ENCODE measurements at places on chromosomes 11 and 22.

GRCh38 chr11:18802381-18803257 lies 11.0 kb upstream of the PTPN5 start:
- no peak overlapping the region for H3K4me3 ChIP-seq
- no peaks in the 10 kb centered on the region for H3K36me3 ChIP-seq
- H3K27me3 ChIP-seq: peaks cover 11% of the 10 kb centered on the region
- peak; percentile 20 for DNase-seq

DNA sequence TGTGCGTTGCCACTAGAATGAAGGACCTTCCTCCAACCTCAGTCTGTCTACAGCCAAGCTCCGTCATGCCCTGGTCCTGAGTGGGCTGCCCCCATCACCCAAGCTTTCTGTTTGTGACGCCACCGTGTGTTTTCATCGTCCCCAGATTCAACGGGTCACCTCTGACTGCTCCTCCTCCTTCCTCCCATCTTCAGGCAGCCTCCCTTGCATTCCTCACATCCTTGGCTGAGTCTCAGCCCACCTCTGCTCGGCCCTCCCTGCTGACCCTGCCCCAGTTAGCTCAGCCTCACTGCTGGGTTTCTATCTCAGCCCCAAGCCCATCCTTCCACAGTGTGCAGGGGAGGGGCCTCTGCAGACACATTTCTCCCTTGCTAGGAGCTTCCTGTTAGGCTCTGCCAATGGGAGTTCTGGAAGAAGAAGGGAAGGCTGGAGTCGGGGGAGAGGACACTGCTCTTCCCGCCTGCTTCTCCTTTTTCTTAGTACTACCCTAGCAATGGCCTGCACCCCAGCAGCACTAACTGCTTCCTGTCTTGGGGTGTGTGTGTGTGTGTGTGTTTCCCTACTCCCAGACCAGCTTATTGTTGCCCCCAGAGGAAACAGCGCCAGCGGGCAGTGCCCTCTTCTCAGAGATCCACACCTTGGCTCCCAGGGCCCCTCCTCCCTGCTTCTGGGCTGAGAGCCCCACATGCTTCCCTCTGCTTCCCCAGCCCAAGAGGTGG lies 5.2 kb downstream of the IFT27 start:
- DNase-seq: no peak
- H3K27ac ChIP-seq: no peak overlapping the region
- no peaks in the 10 kb centered on the region for H3K27me3 ChIP-seq

DNA sequence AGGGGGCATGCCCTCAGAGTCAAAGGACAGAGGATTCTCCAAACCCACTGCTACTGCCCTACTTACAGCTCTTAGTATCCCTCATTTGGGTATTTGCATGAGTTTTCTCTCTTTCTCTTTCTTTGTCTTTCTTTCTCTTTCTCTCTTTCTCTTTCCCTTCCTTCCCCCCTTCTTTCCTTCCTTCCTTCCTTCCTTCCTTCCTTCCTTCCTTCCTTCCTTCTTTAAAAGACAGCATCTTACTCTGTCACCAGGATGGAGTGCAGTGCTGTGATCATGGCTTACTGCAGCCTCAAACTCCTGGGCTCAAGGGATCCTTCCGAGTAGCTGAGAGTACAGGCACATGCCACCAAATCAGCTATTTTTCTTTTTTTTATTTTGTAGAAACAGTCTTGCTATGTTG lies 14.0 kb upstream of the MMP7 start:
- H3K4me3 ChIP-seq: no peak overlapping the region
- no peaks in the 10 kb centered on the region for H3K36me3 ChIP-seq
- no peaks in the 10 kb centered on the region for H3K27me3 ChIP-seq
- no peak overlapping the region for H3K27ac ChIP-seq
- H3K4me1 ChIP-seq: 0 out of 2 replicates have a peak, but pooled peaks cover 3% of the 10 kb centered on the region

DNA sequence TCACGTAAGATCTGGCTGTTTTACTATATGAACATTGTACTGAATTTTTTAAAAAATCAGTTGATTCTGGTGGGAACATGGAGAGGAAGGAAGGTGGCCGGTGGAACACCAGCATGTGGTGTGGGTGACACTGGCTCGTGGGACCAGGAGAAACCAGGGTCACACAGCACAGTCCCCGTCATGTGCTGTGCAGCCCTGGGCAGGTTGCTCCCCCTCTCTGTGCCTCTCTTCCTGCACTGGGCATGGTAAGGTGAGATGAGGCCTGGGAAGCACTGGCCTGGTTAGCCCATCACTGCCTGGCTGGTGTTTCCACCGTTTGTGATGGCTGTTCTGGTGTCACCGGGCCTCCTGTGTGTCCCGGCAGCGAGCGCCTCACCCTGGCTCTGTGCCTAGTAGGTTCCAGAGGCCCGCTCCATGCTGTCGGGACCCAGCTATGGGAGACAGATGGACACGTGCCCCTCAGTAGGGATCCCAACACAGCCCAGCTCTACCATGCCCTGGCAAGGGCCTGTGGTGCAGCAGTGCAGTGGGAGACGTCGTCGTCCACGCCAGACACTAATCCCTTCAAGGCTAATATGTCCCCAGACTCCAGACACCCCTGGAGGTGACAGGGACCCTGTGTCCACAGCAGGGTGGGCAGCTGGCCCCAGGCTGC lies 88.2 kb upstream of the LINC01488 start:
- H3K4me1 ChIP-seq: no peaks in the 10 kb centered on the region
- no peak overlapping the region for H3K27ac ChIP-seq
- no peak overlapping the region for H3K4me3 ChIP-seq
- no peak for DNase-seq
- H3K36me3 ChIP-seq: no peaks in the 10 kb centered on the region
- H3K27me3 ChIP-seq: no peaks in the 10 kb centered on the region

DNA sequence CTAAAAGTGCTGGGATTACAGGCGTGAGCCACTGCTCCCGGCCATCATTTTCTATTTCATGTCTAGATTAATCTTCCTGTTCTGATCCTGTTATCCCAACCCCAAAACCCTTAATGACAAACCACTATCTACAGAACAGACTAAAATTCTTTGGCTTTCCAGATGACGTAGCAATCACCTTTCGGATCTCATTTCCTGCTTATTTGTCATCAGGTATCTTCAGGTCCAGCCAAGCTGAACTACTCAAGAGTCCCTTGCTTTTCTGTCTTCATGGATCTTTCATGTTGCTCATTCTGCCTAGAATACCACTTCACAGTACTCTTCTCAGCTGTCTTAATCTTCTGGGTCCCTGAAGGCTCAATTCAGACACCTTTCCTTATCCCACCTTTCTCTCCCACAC lies 27.4 kb upstream of the IPO7 start:
- H3K36me3 ChIP-seq: no peaks in the 10 kb centered on the region
- H3K27ac ChIP-seq: no peak overlapping the region
- H3K4me1 ChIP-seq: peaks cover 11% of the 10 kb centered on the region
- no peak overlapping the region for H3K4me3 ChIP-seq
- H3K27me3 ChIP-seq: no peaks in the 10 kb centered on the region
- DNase-seq: no peak

- peak overlapping the region; percentile 78 for H3K4me3 ChIP-seq
- no peak for DNase-seq
- no peaks in the 10 kb centered on the region for H3K27me3 ChIP-seq
- H3K4me1 ChIP-seq: peaks cover 46% of the 10 kb centered on the region
Observed at GRCh38 chr11:65498042-65498726, 661 bp upstream of the MALAT1 start.

GRCh38 chr11:95451682-95452081 lies 220.7 kb upstream of the SESN3 start:
- H3K36me3 ChIP-seq: no peaks in the 10 kb centered on the region
- H3K27me3 ChIP-seq: no peaks in the 10 kb centered on the region
- DNase-seq: no peak
- no peaks in the 10 kb centered on the region for H3K4me1 ChIP-seq
- H3K27ac ChIP-seq: no peak overlapping the region

GRCh38 chr22:41305646-41306045 lies 4.3 kb downstream of the ZC3H7B start:
- H3K36me3 ChIP-seq: peaks cover 4% of the 10 kb centered on the region
- H3K27ac ChIP-seq: peak overlapping the region; percentile 69
- no peak for DNase-seq
- H3K4me3 ChIP-seq: no peak overlapping the region

DNA sequence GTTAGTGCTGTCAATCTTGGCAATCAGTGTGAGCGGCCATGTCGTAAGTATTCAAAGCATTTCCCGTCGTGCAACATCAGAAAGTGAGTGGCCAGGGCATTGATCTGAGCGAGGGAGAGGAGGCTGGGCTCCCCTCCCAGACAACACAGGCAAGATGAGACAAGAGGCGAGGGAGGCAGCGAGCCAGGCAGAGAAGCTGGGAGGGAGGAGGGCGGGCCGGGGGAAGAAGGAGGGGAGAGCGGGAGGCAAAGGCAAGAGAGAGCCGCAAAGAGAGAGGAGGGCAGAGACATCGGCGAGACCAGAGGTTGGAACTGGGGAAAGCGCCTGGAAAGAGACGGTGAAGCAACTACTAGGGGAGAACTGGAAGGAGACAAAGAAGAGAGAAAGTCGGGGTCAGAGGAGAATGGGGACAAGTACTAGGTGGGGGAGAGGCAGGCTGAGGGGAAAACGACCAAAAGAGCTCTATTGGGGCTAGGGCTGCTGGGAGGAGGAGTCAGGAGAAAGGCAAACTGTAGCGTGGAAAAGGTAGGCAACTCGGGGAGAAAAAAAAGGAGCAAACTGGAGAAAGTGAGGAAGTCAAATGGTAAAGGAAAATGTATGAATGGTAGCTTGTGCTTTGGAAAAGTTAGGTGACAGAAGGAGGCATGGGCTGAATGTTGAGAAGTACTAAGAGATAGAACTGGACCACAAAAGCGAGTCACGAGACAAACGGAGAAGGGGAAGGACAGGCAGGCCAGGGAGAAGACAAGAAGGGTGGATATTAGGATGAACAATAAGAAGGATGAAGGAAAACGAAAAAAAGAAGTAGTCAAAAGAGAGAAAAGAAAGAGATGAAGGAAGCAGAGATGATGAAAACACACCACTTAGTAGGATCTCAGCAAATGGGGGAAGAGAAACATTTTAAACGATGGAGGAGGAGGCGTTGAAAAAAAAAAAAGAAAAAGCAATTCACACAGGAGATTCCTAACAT lies 130.5 kb upstream of the C11orf58 start:
- peaks cover 17% of the 10 kb centered on the region for H3K4me1 ChIP-seq
- no peak for DNase-seq
- H3K36me3 ChIP-seq: no peaks in the 10 kb centered on the region
- H3K4me3 ChIP-seq: peak overlapping the region; percentile 34

DNA sequence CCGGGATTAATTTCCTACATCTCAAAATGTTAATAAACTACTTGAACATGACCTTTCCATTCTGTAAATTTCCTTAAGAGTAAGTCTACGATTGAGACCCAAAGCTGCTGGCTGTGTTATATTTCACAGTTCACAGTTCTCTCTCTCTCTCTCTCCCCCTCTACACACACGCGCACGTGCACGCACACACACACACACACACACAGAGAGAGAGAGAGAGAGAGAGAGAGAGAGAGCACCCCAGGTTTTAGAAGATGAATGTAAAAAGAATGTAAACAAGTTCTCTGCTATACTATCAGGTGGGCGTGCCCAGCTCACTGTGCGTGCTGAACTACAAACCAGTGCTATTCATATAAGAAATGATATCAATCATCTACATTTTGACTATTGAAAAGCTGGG lies 3.3 kb downstream of the BDNF start:
- no peaks in the 10 kb centered on the region for H3K36me3 ChIP-seq
- no peak overlapping the region for H3K4me3 ChIP-seq
- H3K27ac ChIP-seq: no peak overlapping the region

DNA sequence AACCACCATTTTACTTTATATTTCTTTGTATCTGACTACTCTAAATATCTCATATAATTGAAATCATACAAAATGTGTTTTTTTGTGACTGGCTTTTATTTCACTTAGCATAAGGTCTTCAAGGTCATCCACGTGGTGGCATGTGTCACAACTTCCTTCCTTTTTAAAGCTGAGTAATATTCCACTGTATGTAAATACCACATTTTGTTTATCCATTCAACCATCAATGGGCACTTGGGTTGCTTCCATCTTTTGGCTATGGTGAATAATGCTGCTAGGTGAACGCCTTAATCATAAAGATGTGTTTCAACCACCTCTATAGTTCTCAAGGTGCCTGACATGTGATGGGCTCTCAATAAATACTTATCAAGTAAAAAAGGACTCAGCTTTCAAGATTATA lies 15.5 kb downstream of the RAB30 start:
- no peak overlapping the region for H3K4me3 ChIP-seq
- peaks cover 34% of the 10 kb centered on the region for H3K4me1 ChIP-seq
- DNase-seq: no peak
- H3K27me3 ChIP-seq: no peaks in the 10 kb centered on the region
- no peak overlapping the region for H3K27ac ChIP-seq

- peaks cover 49% of the 10 kb centered on the region for H3K27me3 ChIP-seq
- peaks cover 7% of the 10 kb centered on the region for H3K4me1 ChIP-seq
Observed at GRCh38 chr11:108592591-108593213, 866 bp downstream of the EXPH5 start.

DNA sequence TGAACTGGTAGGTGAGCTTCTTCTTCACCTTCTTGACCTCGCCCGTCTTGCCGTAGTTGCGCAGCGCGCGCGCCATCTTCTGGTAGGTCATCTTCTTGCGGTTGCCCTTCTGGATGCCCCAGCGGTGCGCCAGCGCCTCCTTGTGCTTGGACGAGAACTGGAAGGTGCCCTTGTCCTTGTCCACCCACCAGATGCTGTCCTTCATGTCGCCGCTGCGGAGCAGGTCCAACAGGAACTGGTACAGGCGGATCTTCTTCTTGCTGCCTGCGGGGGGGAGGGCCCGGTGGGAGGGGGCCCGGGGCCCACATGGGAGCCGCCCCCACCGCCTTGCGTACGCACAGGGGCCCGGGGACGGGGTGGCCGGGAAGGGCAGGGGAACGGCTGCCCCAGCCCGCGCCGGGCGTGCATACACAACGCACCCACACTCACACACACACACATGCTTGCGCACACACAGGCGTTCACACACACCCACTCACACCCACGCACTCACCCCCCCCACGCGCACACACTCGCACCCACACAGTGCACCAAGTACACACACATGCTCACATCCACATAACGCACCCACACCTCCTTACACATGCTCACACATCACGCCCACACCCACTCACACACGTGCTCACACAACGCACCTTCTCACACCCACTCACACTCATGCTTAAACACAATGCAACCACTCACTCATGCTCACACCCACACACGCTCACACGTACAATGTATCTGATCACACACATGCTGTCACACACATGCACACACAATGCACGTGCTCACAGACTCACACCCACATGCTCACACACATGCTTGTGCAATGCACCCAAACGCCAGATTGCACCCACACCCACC lies 3.0 kb upstream of the MYBPC3 start:
- peak overlapping the region; percentile 36 for H3K4me3 ChIP-seq
- DNase-seq: peak; percentile 79
- no peaks in the 10 kb centered on the region for H3K27me3 ChIP-seq
- H3K27ac ChIP-seq: no peak overlapping the region

DNA sequence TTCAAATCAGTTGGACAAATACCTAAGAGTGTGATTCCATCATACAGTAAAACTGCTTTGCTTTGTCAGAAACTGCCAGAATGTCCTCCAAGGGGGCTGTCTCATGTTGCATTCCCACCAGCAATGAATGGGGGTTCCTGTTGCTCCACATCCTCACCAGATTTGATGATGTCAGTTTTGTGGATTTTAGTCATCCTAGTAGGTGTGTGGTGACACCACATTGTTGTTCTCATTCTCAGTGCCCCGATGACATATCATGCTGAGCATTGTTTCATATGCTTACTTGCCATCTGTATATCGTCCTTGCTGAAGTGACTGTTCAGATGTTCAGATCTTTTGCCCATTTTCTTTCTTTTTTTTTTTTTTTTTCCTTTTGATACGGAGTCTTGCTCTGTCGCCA lies 37.0 kb downstream of the CDPF1 start:
- no peak overlapping the region for H3K4me3 ChIP-seq
- H3K27ac ChIP-seq: no peak overlapping the region
- DNase-seq: no peak
- H3K27me3 ChIP-seq: no peaks in the 10 kb centered on the region
- no peaks in the 10 kb centered on the region for H3K4me1 ChIP-seq
